ENCODE measurements at places on chromosomes 12 and 14.

DNA sequence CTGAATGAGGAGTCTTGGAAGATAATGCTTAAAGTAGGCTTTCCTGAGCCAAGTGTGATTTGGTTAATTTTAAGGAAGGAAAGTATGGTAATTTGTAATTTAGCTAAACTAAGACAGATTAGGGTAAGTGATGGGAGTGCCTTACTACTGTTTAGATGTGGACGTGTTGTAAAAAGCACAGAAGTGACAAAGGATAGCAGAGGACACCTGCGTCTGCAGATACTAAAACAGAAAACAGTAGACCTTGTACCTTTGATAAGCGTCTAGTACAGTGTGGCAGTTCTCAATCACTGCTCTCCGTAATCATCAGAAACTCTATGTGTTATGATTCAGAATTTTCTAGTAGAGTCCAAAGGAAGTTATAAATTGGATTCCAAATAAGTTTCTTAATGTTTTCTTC is 58.0 kb downstream of the MIA2 start:
- DNase-seq = no peak

- DNase-seq = no peak
Measured at GRCh38 chr12:79115743-79116142, 251.2 kb downstream of the SYT1 start.

- no peak for DNase-seq
Measured at GRCh38 chr14:102848830-102849525, 71.7 kb downstream of the TRAF3 start.

GRCh38 chr14:35333264-35333730 is 41.1 kb downstream of the PSMA6 start:
- peak; percentile 70 for DNase-seq

DNA sequence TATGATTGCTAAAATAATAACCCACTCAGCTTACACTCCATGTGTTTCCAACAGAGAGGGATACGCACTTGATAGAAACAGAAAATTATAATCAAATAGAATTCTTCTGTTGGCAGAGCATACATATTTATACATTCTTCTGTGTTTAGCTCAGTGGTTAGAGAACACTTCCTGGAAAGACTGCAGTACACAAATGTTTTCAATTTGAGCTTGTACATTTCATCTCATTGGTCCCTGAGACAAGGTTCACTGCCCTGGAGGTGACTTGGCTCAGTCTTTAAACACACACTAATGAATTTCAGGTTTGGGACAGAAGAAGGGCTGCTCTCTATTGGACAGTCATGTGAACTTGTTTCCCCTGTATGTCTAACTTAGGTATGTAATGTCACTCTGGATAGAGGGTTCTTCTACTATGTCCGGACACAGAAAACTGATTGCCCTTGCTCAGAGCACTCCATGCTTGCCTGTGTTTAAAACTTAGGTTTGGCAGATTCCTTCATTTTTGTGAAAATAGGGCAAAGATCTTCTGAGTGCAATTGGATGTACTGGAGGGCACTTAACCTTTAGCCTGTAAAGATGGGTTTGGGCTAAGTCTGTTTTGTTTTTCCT is 22.9 kb downstream of the PROX2 start:
- DNase-seq = no peak

DNA sequence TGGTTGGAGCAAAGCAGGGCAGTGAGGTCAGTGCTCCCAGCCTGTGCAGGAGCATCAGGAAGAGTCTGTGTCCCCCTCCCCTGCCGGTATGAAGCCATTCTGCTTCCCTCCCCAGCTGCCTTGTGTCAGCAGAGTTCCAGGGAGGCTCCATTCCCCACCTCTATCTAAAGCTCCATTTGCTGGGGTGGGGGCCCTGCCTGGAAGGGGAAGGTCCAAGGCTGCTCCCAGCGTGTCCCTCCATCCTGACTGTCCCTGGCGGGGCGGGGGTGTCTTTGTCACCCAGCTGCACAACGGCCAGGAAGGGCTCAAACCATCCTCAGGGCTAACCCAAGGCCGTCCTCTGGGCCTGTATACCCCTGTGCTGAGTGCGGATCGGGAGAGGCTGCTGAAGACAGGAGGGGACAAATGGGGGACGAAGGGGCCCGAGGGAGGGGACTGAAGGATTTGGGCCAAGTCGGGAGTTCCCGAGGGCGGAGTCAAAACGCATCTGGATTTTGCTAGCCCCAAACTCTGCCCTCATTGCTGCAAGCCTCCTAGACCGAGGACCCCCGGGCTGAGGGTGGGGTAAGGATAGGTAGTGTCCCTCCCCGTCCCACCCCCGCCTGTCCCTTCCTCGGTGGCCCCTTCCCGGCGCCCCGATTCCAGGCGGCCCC is 748 bp upstream of the ACVRL1 start:
- DNase-seq = no peak

GRCh38 chr12:17016116-17016864 is 410.3 kb upstream of the LMO3 start:
- DNase-seq = no peak

GRCh38 chr12:126676434-126676833 is 1590.5 kb upstream of the TMEM132C start:
- DNase-seq = no peak

DNA sequence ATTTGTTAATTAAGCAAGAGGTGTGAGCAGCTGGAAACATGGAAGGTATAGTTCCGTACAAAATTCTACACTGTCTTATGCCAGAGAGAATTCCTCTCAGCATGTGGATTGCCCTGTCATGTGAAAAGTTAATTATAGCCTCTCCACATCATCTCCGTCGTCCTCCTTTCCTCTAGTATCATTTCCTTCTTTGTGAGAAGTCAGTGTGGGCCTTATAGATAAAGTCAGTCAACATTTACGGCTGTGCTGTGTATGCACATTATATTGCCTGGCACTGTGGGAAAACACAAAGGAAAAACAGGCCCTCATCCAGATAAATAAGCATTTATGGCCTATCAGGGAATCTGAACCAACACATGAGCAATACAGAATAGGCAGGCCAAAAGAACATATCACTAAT is 236.6 kb downstream of the SEC23A start:
- no peak for DNase-seq

DNA sequence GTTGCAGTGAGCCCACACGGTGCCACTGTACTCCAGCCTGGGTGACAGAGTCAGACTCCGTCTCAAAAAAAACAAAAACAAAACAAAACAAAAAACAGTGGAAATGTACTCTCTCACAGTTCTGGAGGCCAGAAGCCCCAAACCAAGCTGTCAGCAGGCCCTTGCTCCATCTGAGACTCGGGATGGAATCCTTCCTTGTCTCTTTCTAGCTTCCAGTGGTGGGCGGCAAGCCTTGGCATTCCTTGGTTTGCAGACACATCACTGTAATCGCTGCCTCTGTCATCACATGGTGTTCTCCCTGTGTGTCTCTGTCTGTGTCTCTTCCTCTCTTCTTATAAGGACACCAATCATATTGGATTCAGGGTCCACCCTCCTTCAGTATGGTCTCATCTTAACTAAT is 6.4 kb downstream of the TNS2 start:
- no peak for DNase-seq

- DNase-seq = no peak
Measured at GRCh38 chr12:112908548-112908947, 1.8 kb downstream of the OAS1 start.

GRCh38 chr12:79547044-79547734 is 143.6 kb downstream of the PAWR start:
- no peak for DNase-seq

GRCh38 chr14:53109105-53110041 is 43.8 kb downstream of the DDHD1 start:
- DNase-seq = peak; percentile 72

DNA sequence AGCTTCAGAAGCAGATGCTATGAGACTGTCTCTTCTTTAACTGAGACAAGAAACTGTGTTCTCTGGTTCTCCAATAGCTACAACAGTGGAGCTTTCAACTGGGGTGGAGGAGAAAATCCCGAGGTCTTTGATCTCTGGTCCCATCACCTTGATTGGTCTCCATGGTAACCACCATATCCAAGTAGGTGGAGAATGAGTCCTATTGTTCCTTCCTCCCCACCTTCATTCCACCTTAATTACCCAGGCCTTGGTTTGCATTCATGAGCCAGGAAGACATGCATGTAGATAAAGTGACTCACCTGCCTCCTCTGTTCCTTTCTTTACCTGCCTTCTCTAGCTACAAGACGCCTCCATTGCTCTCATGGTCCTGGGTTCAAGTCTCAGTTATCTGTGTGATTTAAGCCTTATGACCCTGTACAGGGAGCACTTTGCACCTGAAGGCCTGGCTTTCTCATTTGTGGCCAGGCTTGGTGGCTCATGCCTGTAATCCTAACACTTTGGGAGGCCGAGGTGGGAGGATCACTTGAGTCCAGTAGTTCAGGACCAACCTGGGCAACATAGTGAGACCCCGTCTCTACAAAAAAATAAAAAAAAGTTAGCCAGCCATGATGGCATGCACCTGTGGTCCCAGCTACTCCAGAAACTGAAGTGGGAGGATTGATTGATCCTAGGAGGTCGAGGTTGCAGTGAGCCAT is 157.7 kb upstream of the TBX3 start:
- no peak for DNase-seq

DNA sequence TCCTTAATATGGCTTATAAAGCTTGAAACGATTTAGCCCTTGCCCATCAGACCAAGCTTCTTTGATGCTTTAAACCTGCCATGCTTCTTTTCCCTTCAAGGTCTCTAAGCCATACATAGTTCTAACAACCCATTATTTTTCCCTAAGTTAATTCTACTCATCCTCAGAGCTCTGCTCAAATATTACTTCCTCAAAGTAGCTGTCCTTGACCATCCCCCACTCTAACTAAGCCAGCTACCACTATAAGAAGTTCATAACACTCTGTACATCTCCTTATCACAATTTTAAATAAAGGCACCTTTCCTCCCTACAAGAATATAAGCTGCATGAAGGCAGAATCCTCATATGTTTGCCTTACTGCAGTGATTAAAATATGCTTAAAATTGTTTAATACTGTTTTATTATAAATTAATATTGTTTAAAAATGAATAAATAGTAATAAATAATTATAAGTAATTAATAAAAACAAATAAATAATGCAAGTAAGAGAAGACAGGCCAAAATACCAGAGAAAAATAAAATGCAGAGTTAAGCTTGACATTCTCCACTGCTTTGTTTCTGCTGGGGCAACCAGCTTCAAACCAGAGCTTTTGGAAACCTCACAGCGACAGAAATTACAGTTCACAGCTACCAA is 76.8 kb downstream of the NUMB start:
- DNase-seq = no peak

DNA sequence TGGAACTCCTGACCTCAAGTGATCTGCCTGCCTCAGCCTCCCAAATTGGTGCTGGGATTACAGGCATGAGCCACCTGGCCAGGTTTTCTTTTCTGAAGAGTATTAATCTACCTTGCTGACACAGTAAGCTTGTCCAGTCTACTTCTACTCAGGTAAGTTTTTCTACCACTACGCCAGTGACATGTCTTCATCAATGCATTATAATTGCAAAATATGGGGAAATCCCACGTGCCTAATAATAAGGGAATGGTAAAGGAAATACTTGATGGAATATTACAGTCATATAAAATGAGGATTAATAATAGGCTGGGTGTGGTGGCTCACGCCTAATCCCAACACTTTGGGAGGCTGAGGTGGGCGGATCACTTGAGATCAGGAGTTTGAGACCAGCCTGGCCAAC is 62.3 kb downstream of the RAB35 start:
- DNase-seq = no peak

- peak; percentile 88 for DNase-seq
Measured at GRCh38 chr12:113135178-113136127, at the start of gene RASAL1. RASAL1 (minus strand) TSS chr12:113135761; CDS start chr12:113135462, 299 bp downstream.

GRCh38 chr14:34671716-34672115 is 41.8 kb upstream of the SNX6 start:
- DNase-seq = no peak

Measured in activated CD8-positive, alpha-beta memory T cell treated with anti-CD3 and anti-CD28 coated beads for 24 hours (primary cell).